Fibroblast of skin of right biceps (primary cell): ENCODE measurements at places on chromosomes 7 and 10.

GRCh38 chr7:99617192-99617781 is 541 bp downstream of the ZSCAN25 start:
- no peak for DNase-seq

- no peak for DNase-seq
Measured at GRCh38 chr10:77834943-77835668, 91.4 kb downstream of the DLG5 start.

GRCh38 chr7:36057323-36057722 is 95.7 kb upstream of the EEPD1 start:
- no peak for DNase-seq

- DNase-seq: no peak
Measured at GRCh38 chr10:107104026-107104652, 60.4 kb downstream of the SORCS1 start.

DNA sequence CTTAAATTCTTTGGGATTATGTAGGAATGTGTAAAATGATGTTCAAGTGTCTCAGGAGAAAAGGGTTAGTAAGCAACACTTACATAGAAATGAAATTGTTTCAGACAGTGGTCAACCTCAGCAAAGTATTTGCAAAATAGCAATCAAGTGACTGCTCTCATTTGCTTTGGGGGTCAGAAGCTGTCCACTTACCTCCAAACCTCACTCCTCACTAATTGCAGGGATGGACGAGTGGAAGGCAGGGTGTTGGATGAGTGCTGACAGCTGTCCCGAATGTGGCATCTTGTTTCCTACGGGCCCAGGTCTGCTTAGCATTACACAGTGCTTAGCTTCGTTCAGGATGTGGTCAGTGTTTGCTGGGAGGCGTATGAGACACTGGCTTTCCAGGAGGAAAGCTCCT is 437.0 kb downstream of the SUGCT start:
- peak; percentile 100 for DNase-seq

DNA sequence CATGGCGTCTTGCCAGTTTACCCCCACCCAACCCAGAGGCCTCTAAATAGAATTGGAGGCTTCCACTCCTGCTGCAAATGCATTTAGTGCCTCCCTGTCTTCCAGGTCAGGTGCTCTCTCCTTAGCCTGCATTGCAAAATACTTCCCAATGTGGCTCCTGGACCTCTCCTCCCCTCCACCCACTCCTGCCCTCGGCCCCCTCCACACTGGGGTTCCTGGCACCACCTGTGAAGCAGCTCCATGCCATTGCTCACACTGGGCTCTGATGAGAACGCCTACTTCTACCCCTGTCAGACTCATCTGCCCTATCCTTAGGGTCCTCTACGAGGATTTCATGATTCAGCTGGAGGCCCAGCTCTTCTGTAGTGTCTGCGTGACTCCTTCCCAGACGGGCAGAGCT is 37.4 kb downstream of the C10orf120 start:
- DNase-seq: no peak

DNA sequence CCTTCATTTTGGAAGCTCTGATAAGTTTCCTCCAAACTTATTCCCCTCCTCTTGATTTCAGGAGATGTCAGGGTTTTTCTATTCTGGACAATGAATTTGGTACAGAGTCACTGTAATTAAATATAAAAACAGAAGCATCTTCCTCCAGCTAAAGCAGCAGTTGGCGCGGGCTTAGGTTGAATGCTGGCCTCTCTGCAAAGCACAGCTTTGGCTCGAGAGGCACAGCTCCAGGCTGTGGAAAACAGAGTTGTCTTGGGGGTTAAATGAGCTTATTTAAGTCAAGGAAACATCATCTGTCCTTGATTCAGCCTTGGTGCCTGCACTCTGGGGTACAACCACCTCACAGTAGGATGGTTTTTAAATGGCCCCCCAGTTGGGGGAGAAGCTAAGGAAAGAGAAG is 35.0 kb upstream of the PDCD4 start:
- no peak for DNase-seq

GRCh38 chr7:102248081-102248455 is 38.6 kb upstream of the SH2B2 start:
- DNase-seq: no peak

GRCh38 chr10:87664276-87664701 is 4.6 kb downstream of the PAPSS2 start:
- no peak for DNase-seq

DNA sequence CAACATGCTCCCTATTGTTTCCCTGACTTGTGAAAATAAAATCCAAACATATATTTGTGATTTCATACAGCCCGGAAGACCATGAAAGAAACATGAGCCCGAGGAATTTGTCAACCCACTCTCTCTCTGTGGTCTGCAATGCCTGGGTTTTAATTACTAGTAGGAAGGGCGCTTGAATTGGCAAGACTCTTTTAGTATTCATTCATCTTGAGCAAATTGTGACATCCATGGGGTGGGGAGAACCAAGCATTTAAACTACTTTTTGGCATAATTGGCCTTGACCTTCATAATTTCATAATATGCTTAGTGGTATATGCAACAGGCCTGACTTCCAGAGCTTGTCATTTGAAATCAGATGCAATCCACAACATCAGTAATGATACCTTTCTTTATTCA is 142.4 kb upstream of the BMPER start:
- DNase-seq: peak; percentile 40

- peak; percentile 49 for DNase-seq
Measured at GRCh38 chr7:45718464-45719330, 144.5 kb downstream of the ADCY1 start.

DNA sequence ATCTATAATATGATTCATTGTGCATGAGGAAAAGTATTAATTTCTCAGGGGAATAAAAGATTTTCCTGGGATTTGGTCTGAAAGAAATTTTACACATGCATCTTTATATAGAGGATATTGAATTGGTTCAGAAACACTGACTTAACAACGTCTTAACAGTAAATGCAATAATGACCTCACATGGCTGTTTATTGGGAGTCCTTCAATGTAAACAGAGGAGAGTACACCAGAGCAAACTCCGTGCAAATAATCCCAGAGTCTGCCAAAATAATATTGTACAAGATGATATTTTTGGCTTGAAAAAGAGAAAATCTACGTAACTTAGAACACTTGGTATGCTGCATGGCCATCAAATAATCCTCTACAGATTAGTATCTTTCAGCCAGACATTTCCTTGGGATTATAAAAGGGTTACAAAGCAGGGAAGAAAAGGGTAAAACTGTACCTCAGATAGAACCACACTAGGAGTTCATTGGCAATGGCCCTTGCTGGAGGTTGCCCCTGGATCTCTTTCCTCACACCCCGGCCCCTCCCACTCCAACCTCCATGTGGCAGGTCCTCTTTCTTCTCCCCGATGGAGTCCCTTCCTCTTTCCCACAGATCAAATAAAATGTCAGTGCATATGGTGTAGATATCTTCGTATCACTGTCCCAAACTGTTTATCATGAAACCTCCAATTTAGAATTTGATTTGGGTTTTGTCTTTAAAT is 196.4 kb downstream of the EVX1 start:
- DNase-seq: no peak

GRCh38 chr7:84194484-84195271 is at the start of gene SEMA3A:
Gene SEMA3A (minus strand): TSS chr7:84194789. CDS start chr7:84194586, 203 bp downstream.
- peak; percentile 83 for DNase-seq

- DNase-seq: peak; percentile 17
Measured at GRCh38 chr7:1767524-1767923, 97.4 kb downstream of the ELFN1 start.

DNA sequence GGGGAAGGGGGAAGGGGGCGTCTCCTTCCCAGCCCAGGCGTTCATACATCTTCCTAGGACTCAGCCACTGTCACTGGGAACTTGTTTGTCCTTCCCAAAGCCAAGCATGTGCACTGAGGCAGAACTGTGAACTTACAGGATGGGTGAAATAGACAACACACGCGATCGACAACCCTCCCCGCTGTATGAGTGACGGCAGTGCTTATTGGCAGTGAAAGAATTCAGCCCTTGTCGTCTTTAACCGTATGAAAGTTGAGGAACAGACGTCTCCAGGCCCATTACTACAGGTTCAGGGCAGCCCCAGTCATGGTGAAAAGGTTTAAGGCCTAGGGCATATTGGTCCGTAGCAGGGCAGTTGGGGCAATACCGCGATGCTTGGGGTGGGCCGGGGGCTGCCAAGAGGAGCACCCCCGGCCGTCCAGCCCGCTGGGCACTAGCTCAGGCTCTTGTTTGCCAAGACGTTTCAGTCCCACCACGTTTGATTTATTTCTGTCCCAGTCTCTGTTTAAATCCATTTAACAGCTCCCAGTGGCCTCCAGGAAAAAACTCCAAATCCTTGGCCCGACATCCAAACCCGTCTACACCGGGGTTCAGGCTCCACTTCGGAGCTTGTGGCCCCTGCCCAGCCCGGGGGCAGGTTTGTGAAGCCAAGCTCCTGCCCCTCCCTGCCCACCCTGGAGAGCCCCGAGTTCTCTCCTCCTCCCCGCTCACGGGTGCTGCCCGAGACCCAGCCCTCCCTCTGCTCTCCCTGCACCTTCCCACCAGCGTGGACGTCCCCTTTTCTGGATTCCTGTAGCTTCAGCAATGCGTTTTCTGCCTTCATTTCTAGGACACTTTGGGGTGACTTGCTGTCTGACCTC is 159.8 kb downstream of the DNAJB6 start:
- DNase-seq: no peak

DNA sequence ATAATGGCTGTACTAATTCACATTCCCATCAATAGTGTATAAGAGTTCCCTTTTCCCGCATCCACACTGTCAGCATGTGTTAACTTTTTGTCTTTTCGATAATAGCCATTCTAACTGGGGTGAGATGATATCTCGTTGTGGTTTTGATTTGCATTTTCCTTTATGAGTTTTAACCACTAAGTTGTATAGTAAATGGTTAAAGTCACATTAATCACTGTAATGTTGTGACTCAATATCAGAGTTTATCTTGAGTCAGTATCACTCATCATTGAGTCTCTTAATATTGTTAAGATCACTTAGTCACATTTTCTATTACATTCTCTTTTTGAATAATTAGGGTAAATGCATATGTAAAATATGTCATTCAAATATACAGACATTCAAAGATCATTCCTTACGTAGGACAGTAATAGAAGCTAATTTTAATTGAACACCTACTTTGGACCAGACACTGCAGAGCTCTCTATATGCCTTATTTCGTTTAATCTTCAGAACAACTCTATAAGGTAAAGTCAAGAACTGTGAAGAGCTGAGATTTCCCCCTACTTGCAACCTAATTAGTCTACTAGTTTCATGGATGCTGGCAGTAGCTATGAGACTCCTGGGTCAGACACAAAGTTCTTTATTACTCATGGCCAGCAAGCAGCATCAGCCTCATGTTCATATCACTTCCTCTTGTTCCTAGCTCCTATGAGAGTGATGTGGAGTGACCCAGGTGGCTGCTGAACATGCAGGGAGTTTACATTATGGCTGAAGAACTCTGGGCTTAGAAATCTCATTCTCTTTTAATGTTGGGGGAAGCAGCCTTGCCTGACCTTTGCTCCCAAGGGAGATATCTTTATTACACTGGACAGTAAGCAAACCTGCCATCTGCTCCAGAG is 30.5 kb downstream of the CREB5 start:
- DNase-seq: peak; percentile 69

DNA sequence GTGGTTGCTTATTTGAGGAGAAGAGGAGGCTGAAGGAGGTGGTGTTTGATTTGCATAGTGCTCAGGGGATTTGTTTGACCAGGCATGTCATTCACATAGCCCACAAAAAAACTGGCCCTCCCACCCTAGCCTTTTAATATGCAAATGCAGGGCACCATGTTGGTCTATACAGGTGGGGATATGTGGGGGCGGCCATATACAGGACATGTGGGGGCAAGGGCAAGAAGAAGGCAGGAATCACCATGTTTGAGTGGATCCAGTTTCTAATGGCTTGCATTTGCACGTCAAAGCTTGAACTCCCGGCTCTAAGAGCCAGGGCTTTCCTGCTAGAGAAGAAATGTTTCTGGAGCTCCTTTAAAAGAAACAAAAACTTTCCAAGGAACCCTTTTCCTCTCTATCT is 541.0 kb downstream of the ZWINT start:
- no peak for DNase-seq

DNA sequence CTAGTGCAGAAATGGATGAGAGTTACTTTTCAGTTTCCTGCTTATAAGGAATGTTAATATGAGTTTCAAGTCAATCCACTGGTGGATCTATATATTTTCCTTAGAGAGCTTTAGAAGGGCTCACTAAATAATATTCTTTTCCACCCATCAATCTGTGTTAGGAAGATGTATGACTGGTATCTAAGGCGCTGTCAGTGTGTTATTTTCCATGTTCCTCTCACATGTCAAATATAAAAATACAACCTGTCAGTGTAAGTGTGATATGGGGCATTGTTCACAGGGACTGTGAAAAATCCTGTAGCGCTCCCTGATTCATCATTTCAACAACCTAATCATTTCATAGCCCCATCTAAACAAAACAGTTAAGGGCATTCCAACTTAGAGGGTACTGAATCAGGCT is 203.1 kb downstream of the TMEM26 start:
- DNase-seq: no peak
